Stimulated activated CD4-positive, alpha-beta T cell treated with anti-CD3 and anti-CD28 coated beads, Interleukin-1b, Interleukin-23, amount 100 ng/mL, for 24 hours (primary cell): ENCODE measurements at places on chromosomes 12 and 14.

DNA sequence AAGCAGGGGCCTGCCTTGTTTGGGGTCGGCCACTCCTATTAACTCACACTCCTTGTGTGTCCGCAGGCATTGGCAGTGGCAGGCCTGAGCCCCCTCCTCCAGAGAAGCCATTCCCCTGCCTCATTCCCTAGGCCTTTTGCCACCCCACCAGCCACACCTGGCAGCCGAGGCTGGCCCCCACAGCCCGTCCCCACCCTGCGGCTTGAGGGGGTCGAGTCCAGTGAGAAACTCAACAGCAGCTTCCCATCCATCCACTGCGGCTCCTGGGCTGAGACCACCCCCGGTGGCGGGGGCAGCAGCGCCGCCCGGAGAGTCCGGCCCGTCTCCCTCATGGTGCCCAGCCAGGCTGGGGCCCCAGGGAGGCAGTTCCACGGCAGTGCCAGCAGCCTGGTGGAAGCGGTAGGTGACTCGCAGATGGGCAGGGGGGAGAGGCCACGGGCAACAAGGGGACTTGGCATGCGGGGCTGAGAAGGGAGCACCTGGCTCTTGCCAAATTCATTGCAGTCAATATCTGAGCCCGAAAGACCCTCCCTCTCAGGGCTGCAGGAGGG is 106.3 kb upstream of the FKBP4 start:
- DNase-seq: no peak

GRCh38 chr12:15629108-15629507 is 160.1 kb downstream of the EPS8 start:
- no peak for DNase-seq

- no peak for DNase-seq
Observed at GRCh38 chr12:41333974-41334373, 145.9 kb downstream of the PDZRN4 start.

DNA sequence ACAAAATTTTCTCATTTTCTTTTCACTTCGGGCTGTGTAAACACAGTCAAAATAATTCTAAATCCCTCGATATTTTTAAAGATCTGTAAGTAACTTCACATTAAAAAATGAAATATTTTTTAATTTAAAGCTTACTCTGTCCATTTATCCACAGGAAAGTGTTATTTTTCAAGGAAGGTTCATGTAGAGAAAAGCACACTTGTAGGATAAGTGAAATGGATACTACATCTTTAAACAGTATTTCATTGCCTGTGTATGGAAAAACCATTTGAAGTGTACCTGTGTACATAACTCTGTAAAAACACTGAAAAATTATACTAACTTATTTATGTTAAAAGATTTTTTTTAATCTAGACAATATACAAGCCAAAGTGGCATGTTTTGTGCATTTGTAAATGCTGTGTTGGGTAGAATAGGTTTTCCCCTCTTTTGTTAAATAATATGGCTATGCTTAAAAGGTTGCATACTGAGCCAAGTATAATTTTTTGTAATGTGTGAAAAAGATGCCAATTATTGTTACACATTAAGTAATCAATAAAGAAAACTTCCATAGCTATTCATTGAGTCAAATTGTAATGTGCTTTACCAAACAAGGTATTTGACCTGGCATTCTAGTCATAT is 4.8 kb downstream of the CDKN1B start:
- DNase-seq: no peak

GRCh38 chr12:105423921-105424320 is 93.4 kb downstream of the C12orf75 start:
- DNase-seq: no peak

GRCh38 chr14:99157246-99157645 is 114.8 kb downstream of the BCL11B start:
- no peak for DNase-seq

- DNase-seq: no peak
Observed at GRCh38 chr12:62771828-62772227, 163.1 kb downstream of the PPM1H start.

GRCh38 chr14:33369972-33370371 is 431.3 kb downstream of the NPAS3 start:
- DNase-seq: no peak

- DNase-seq: no peak
Observed at GRCh38 chr12:52836491-52837412, 2.6 kb upstream of the KRT79 start.

GRCh38 chr14:22650960-22651521 is 6.9 kb upstream of the OR6J1 start:
- no peak for DNase-seq

DNA sequence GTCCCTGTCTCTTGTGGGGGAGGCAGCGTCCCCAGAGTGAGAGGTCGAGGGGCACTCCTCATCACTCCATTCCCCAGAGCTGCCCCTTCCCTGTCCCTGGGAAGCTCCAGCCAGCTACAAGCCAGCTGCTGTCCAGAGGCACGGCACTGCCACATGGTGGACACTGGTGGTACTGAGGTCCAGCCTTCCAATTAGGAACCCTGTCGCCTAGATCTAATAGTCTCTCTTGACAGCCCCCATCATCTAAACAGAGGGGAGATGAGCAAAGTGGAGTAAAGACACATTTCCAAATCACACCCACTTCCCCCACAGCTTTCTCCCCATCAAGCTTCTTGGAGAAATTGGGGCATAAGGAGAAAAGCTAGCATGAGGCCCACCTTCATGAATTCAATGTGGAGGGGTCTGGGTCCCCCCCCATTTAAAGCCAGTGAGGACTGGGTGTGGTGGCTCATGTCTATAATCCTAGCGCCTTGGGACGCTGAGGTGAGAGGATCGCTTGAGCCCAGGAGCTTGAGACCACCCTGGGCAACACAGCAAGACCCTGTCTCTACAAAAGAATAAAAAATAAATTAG is 2.1 kb upstream of the INHBE start:
- DNase-seq: no peak

DNA sequence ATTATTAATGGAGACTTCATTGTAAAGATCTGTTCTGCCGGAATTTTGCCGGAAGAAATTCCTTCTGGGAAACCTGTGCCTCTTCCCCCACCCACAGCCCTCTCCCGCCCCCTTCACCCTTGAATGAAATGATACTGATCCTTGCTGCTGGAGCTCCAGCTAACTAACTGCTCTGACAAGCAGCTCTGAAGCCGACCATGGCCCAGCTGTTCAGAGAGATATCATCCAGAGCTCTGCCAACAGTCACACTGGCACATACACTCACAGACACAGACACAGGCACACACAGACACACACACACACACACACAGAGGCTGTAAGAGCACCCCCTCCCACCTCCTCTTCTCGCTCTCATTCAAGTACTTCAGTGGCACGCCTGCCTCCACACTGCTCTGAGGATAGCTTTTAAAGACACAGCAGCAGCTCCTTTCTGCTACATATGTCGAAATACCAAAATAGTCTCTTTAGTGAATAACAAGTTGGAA is 88.6 kb downstream of the R3HDM2 start:
- DNase-seq: no peak

GRCh38 chr14:31127690-31128089 is 79.9 kb downstream of the HECTD1 start:
- DNase-seq: no peak

- DNase-seq: peak; percentile 65
Observed at GRCh38 chr14:69685218-69685616, 73.8 kb downstream of the SUSD6 start.

- no peak for DNase-seq
Observed at GRCh38 chr14:71682337-71682736, 249.9 kb upstream of the RGS6 start.

GRCh38 chr12:10395390-10395998 is 5.7 kb upstream of the KLRK1 start:
- DNase-seq: no peak

DNA sequence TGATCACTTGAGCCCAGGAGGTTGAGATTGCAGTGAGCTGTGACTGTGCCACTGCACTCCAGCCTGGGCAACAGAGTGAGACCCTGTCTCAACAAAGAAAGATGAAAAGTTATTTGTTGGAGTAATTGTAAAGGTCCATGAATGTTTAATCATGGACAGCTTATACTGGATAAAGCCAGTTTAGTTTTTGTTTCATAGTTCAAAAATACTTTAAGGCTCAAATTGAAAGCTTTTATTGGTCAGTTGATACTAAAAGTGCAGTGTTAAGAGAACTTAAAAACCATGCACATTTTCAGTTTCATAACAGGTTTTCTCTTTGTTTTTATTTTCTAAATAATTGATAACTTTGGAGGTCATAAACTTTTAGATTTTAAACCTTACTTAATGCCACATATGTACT is 108.4 kb downstream of the MON2 start:
- no peak for DNase-seq

DNA sequence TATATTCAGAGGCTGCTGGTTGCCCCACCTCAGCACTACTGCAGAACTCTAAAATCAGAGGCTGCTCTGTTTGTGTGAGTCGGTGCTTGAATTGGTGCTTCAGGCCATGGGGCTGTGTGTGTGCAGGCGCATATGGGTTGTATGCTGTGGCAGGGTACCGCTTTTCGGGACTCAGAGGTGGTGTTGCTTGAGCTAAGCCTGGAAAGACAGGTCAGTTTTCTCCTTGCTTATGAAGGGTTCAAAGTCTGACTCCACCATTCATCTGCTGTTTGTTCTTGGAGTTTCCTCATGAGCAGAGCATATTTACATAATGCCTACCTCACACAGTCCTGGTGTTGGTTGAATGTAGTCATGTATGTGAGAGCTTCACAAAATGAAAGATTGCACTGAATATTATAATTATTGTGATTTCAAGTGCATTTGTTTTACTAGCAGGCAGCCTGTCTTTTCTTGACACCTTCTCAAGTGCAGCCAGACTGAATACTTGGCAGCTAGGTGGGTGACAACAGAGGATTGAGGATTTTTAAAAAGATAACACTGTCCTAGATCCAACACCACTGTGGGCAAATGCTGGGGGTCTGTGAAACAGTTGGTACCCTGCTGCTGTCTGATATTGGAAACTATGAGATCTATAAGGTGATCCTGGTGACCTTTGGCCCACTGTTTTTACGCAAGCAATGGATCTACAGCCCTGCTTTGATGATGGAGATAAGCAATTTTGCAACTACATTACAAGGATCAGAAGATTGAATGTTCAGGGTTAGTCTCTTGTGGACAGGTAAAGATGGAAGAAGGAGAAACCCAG is 1.0 kb upstream of the ANG start:
- no peak for DNase-seq

GRCh38 chr14:88310449-88310848 is 12.6 kb downstream of the KCNK10 start:
- no peak for DNase-seq

DNA sequence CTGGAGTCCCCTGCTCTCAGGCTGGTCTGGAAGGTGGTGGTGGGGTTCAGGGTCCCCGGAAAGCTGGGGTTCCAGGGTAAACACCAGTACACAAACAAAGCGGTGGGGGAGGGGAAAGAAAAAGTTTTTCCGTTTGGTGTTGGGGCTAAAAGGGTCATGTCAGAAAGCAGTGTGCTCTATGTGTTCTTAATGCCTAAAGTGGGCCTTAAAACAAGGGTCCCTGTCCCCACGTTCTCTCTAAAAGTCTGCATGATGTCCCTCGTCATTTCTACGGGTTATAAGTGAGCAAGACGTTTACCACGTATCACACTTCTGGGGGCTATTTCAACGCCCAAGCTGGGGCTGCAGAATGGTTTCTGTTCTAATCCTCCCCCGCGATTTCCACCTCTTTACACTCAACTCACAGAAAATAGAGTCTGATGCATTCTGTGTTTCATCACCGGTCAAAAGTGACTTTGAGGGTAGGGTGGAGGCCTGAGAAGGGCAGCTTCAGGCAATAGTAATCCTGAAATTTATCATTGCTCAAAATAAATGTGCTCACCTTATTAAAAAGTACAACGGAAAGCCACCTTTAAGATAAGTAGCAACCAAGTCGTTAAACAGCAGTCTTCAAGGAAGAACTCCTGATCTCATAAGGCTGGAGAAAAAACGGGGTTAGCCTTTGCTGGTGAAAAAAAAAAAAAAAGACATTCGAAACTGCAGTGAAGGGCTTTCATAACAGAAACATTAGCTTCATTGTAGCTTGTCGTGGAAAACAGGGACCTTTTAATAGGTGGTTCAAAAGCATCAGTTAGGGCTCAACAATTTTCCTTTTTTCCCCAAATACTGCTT is 63.9 kb upstream of the PTGR2 start:
- DNase-seq: no peak

- DNase-seq: no peak
Observed at GRCh38 chr14:80781972-80782367, 159.6 kb downstream of the CEP128 start.

- DNase-seq: no peak
Observed at GRCh38 chr14:21804981-21805380, 131.4 kb upstream of the OR4E1 start.

- DNase-seq: no peak
Observed at GRCh38 chr12:96208801-96209549, 14.8 kb downstream of the ELK3 start.
